ENCODE measurements at places on chromosomes 6 and 20.

- DNase-seq, result peak; percentile 36
Observed at GRCh38 chr6:112016320-112016719, 37.6 kb upstream of the CCN6 start.

- peak; percentile 31 for DNase-seq
Observed at GRCh38 chr6:45533386-45533785, 155.7 kb upstream of the SUPT3H start.

DNA sequence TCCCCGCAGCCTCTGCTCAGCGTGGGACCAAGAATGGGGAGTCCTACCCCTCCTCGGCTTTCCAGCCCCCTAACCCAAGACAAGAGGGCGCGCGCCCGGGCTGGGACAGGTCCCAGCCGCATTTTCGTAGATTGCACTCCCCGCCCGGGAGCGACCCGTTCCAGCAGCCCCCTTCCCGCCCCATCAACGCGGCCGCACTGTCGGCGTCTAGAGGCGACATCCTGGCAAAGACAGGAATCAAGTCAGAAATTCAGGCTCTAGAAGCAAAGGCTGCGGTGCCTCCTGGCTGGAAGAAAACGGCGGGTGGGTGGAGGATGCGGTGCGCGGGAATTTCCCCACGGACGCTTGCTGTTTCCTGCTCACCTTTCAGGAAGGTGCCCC is 957 bp downstream of the PROKR2 start:
- DNase-seq, result no peak

- DNase-seq, result peak; percentile 20
Observed at GRCh38 chr6:157060440-157060952, 262.8 kb downstream of the TMEM242 start.

- DNase-seq, result no peak
Observed at GRCh38 chr20:32062776-32063170, 10.7 kb downstream of the HCK start.

DNA sequence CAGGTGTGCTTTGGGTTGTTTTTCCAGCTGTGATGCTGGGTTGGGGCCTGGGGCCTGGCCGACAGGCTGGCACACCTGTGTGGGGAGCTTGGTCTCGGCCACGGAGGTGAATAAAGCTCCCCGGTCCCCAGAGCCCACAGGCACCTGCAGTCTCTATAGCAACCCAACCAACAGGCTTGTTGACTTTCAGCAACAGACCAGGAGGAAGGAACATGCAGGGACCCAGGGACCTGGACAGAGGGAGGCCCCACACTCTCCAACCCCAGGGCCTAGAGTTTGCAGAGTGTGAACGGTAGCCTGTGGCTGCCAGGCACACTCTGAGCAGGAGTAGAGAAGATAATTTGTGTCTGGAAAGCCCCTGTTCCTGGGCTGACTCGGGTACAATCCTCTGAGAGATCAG is 14.6 kb upstream of the SYNJ2 start:
- DNase-seq, result no peak

- DNase-seq, result peak; percentile 85
Observed at GRCh38 chr6:2959909-2960719, 11.3 kb downstream of the SERPINB6 start.

DNA sequence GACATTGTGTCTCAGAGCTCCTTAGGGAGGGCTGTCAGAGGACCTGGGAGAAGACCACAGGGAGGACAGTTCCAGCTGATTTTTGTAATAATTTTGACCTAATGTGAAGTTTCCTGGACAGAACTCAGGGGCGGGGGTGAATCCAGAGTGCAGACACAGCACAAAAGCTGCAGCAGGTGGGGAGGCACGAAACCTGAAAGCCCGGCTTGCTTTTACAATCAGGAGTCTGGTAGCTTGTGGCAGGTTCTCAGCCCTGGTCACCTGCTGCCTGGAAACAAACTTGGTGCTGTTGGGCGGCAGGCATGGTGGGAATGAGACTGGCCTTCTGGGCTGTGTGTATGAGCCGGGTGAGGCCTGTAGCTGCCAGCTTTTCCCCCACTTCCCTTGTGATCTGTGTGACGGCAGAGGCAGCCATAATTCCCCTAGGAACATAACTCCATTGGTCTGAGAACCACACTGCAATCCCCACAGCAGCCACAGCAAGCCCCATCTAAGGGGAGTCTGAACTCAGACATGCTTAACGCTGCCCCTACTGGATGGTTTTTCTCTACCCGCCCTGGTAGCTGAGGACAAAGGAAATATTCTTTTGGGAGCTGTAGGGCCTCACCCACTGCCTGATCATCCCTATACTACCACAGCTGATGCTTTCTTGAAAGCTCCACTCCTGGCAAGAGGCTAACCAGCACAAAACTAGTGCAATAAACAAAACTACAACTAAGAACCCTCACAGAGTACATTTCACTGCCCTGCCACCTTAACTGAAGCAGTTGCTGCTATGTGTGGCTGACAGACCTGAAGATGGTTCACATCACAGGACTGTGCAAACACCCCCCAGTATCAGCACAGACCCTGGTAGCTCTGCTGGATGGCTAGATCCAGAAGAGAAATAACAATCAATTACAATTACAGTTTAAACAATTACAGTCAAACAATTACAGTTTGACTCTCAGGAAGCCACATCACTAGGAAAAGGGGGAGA is 1055.1 kb upstream of the GJE1 start:
- DNase-seq, result no peak

DNA sequence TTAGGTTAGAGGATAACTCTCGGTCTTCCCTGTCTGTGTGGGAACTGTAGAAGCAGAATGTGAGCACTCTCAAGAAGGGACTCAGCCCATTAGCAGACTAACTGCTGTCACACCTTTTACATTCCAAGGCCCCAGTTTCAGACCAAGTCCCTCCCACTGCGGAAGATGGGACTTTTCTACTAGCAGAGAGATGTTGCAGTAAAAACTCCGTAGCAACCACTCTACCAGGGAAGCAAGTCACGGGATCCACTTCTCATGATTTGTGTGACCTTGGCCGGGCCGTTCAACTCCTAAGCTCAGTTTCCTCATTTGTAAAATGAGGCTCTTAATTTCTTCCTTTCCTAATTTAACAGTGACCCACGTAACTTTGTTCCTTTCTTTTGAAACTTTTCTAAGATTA is 77.1 kb upstream of the SLC4A11 start:
- DNase-seq, result no peak

- DNase-seq, result peak; percentile 58
Observed at GRCh38 chr20:19758501-19759331, 658 bp downstream of the RIN2 start.

- no peak for DNase-seq
Observed at GRCh38 chr6:71258078-71258866, 30.3 kb upstream of the OGFRL1 start.

DNA sequence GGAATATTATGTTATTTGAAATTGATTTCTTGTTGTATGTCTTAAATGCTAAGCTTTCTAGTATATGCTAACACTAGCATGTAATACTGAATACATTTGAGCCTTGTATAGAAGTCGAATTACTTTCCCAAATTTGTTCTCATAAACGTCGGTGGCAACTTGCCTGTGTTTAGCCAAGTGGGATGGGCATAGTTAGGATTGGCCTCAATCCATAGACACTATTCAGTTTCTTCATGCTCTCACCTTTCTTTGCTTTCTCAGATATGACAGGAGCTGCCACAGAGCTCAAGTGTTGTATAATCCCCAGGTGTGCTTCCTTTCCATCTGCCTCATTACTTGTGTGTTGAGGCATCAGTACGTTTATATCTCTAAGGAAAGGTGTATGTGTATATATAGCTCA is 19.3 kb downstream of the ZNF334 start:
- DNase-seq, result no peak

GRCh38 chr6:43159599-43159998 is 11.5 kb upstream of the SRF start:
- DNase-seq, result no peak

DNA sequence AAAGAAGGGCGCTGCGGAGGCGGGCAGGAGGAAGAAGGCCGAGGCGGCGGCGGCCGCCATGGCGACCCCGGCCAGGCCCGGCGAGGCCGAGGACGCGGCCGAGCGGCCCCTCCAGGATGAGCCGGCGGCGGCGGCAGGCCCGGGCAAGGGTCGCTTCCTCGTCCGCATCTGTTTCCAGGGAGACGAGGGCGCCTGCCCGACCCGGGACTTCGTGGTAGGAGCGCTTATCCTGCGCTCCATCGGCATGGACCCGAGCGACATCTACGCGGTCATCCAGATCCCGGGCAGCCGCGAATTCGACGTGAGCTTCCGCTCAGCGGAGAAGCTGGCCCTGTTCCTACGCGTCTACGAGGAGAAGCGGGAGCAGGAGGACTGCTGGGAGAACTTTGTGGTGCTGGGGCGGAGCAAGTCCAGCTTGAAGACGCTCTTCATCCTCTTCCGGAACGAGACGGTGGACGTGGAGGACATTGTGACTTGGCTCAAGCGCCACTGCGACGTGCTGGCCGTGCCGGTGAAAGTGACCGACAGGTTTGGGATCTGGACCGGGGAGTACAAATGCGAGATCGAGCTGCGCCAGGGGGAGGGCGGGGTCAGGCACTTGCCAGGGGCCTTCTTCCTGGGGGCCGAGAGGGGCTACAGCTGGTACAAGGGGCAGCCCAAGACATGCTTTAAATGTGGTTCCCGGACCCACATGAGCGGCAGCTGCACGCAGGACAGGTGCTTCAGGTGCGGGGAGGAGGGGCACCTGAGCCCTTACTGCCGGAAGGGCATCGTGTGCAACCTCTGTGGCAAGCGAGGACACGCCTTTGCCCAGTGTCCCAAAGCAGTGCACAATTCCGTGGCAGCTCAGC is 780 bp downstream of the ZCCHC3 start:
- DNase-seq, result peak; percentile 80

DNA sequence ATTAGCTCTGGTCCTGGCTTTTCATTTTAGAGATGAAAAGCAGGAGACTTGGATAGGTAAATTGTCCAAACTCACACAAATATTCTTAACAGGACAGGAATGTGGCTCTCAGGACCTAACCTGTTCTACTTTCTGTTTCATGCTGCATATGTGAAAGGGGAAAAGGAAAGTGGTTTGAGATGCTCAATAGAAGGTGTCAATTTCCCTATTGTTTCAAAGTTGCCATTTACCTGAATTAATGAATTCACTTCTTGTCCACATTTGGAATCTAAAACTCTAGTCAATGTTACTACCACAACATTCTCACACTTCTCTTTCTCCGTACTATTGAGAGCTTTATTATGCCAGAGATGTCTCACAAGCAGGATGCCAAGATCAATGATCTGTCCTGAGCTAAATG is 4.8 kb upstream of the EFHC1 start:
- no peak for DNase-seq

- DNase-seq, result peak; percentile 86
Observed at GRCh38 chr20:10219452-10219791, 792 bp downstream of the SNAP25 start.

- DNase-seq, result peak; percentile 61
Observed at GRCh38 chr6:75266716-75267291, 17.8 kb downstream of the TMEM30A start.

DNA sequence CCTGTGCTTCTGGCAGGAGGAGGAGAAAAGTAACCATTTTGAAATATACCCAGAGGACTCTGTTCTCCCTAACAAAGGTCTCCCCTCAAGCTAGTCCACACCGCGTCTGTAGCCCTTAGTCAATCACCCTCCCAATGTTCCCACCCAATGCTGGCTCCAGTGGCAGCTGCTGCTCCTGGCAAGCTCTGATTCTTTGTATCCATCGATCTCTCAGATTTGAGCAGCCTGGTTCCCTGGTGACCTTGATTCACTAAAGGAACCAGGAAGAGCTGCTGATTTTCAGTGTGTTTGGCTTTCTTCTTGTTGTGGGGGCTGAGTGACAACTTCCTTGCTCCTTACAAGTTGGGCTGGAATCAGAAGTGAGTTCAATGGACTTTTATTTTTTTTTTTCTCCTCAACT is 68.5 kb downstream of the FOXC1 start:
- no peak for DNase-seq

- no peak for DNase-seq
Observed at GRCh38 chr20:11124849-11125505, 451.2 kb upstream of the JAG1 start.

DNA sequence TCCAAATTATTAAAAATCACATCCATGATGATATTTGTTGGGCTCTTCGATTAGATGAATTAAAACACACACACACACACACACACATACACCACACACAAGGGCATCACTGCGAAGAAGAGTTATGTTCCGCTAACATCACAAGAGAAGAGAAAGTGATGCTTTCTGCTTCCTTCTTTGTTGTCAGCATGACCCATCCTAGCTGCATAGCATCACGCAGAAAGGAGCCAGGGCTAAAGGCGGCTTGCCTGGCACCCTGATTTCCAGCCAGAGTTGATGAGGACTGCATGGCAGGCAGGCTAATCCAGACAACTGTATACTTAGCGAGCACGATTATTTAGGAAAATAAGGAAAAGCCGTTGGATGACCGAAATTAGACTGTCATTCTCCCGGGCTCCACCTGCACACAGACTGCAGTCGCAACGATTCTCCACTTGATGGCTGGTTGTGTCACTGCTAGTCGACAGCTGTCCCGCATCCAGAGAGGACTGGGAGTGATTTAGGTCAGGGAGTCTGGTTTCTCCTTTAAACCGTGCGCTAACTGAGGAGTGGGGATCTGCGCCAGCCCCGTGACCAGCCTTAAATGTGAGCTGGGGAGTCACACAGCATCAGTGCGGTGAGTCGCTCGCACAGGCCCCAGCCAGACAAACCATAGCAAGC is 70.6 kb upstream of the SOX4 start:
- DNase-seq, result no peak

DNA sequence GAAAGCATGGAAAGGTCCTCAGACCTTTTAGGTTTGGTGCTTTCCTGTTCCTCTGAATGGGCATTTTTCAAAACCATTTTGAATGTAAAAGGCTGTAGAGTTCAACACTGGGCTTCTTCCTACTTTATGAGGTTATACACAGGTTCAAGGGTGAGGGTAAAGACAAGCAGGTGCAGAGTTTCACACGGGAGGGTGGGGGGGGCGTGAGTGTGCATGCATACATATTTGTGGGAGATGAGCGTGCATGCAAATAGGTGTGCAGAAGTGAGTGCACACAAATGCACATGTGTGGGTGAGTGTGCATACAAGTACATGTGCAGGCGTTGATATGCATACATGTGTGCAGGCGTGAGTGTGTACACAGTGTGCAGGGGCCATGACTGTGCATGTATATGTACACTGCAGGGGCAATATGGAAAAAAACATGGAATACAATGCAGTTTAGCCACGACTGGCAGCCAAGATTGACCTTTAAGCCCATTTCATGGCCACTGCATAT is 183.1 kb downstream of the GMPR start:
- DNase-seq, result no peak

DNA sequence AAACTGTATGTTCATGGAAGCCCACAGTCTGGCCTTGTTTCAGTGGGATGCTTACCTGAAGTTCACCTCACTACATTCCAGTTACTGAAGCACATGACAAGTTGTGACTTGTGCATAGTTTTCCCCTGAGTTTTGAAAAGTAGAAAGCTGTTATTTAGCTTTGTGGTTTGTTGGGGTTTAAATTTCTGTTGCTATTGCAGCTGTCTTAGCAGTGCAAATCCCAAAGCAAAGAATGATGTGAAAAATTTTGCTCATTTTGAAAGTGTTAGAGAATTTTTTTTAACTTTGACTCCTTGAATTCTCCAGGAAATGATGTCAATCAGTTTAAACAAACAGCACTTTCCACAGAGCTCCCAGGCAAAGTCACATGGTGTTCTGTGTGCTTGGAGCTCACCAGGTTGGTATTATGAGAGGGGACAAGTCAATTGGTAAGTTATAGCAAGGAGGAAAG is 268.4 kb downstream of the ADGRG6 start:
- peak; percentile 24 for DNase-seq

- no peak for DNase-seq
Observed at GRCh38 chr6:38799529-38800184, 84.5 kb downstream of the DNAH8 start.

GRCh38 chr6:17486680-17487079 is 93.3 kb downstream of the CAP2 start:
- no peak for DNase-seq

Measured in GM03348 (cell line).